ENCODE measurements at places on chromosomes 7 and 10.

GRCh38 chr10:101467286-101467770 is 113.4 kb downstream of the BTRC start:
- peak; percentile 6 for DNase-seq

DNA sequence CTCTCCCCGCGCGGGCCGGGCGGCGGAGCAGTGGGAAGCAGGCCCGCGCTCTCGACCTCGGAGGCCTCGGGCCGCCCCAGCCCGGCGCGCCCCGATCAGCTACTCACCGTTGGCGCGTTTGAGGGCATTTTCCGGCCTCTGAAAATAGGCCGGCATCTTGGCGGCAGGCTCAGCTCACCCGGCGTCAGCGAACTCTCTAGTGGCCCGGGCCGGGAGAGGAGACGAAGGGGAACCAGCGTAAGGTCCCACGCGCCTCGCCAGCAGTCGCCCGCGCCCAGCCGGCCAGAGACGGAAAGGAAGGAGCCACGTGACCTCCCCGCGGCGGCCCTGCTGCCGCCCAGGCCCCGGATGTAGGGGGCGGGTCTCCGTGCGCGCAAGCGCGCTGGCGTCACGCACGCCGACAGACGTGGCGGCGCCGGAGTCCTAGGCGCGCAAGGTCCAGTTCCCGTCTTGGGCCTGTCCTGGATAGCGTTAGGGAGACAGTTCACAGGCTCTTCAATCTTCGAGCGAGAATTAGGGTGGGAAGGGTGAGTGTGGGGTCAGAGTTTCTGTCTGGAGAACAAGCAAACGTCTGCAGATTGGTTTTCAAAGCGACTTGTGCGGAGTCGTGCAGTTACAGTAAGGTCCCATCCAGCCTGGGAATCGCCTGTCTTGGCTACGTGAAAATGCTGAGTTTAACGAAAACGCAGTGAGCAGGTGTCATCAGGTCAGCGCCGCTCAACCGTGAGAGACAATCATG is at the start of gene EIF3A:
EIF3A (minus strand) TSS at position 297 of the 739 bp plus-strand sequence; CDS start at position 156, 141 bp downstream.
- DNase-seq, result peak; percentile 83

- no peak for DNase-seq
Observed at GRCh38 chr7:116230191-116231005, 20.1 kb downstream of the TES start.

- no peak for DNase-seq
Observed at GRCh38 chr10:132281915-132282666, 25.7 kb downstream of the STK32C start.

- DNase-seq, result no peak
Observed at GRCh38 chr10:7634142-7634894, 32.4 kb downstream of the ITIH5 start.

DNA sequence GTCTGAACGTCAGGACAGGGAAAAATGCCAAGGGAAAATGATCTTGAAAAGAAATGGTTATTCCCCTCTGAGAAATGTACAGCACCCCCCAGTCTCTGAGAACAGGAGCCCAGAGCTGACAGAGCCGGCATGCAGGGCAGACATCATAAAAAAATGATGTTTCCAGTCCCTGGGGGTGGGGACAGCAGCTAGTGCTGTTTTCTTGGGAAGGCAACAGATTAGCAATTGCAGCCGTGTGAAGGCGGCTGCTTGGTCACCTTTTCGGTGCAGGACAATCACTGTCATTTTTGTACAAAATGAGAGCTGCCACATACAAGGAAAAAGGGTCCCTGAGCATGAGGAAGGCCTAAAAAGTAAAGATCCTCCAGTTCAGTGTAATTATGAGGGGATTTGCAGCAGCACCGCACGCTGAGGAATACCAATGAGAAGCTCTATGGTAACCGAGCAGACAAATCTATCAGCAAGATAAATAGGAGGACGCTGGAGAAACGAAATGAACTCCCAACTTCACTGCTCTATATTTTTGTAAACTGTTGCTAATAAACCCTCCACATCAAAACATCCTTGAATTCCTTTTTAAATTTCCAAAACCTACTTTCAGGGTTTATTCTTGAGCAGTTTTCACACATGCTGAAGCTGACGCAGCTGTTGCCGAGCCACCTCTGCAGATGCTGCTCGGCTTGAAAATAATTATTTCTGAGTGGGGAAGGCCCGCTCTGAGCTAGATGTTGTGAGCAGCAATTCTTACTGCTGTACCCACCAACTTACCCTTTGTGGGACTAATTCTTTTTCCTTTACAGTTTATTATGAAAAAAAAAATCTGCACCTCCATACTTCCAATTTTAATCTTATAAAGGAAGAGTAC is 98.2 kb upstream of the NEBL start:
- no peak for DNase-seq
